ENCODE measurements at places on chromosomes 4 and X.

DNA sequence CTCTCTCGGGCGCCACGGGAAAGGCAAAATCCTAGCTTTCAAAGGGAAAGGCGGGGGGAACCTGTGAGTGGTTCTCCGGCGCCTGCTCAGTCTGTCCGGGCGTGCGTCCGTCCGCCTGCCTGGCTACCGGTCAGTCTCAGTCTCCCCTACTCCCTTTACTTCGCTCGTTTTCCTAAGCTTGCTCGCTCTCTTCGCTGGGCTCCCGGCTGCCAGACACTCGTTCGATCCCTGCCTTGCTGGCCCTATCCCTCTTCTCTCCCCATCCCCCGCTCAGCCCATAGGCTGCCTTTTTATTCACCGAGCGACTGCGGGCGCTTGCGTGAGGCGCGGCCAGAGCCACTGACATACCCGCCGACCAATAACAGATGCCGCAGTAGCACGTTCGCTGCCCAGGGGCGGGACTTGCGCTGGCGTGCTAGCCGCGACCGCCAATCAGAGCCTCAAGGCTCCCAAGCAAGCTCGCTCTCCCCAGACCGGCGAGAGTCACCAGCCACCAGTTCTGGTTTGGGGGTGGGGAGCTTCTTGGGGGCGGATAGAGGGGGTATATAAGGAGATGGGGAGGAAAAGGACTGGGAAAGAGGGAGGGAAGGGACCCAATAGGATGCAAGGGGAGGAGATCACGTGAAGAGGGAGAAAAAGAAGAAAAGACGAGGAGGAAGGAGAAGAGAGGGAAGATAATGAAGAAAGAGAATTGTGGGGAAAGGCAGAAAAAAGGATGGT, 30.0 kb downstream of the ARHGEF9 start:
- peak; percentile 67 for DNase-seq

GRCh38 chrX:13380211-13380610, 60.4 kb upstream of the ATXN3L start:
- DNase-seq: no peak

DNA sequence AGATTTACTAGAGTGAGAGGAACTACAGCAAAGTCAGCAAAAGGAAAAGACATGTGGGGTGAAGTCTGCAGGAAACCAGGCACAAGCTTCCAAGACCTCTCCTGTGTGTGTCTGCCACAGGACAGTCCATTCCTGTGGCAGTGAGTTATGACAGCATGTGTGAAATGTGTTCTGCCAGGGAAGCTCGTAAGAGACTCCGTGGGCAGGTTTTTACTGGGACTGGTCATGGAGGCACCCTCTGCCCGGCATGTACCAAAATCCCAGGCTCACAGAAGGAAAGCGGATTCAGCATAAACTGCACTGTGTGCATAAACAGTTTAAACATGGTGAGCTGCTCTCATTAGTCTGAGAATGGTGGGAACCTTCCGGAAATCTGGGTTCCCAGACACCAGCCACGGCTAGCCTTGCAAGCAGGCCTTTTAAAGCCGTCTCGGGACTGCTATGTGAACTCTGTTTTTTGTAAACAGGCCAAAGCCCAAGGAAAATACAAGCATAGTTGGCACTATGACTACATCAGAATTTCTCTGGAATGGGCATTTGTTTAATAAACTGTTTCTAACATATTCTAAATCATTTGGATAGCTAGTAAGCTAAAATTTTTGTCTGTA, 288.5 kb downstream of the TENM3 start:
- DNase-seq: no peak

GRCh38 chr4:78902298-78902697, 36.9 kb downstream of the PAQR3 start:
- no peak for DNase-seq

DNA sequence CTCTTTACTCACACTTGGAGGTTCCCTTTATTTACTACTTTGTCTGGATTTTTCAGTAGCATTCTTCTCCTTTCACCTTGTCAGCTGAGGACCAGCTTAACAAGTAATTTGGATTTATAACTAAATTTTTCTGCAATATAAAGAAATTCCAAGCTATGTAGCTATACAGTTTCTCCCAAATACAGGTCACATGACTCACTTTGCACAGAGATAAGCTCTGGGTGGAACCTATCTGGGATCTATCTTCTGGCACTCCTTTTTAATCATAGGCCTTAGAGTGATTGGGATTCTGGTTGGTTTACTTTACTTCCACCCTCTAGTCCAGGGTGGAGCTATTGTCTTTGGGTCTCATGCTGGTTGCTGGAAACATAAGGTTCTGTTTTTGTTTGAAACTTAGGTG, 34.9 kb upstream of the STK26 start:
- no peak for DNase-seq

DNA sequence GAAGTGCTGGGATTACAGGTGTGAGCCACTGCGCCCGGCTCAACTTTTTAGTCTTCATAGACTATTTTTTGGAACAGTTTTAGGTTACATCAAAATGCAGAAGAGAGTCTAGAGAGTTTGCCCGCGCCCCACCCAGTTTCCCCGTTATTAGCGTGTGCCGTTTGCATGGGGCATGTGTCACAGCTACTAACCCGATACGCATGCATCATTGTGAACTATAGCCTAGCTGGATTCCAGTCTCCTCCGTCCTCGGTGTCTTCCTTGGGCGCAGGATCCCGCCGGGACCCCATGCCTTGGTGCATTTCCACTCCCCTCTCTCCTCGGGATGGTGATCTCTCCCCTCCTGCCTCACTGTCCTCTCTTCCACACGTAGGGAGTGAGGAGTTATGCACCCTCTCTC, 85.5 kb upstream of the ADRA2C start:
- DNase-seq: no peak

- DNase-seq: no peak
Observed at GRCh38 chrX:28099166-28099565, 117.9 kb upstream of the DCAF8L1 start.

DNA sequence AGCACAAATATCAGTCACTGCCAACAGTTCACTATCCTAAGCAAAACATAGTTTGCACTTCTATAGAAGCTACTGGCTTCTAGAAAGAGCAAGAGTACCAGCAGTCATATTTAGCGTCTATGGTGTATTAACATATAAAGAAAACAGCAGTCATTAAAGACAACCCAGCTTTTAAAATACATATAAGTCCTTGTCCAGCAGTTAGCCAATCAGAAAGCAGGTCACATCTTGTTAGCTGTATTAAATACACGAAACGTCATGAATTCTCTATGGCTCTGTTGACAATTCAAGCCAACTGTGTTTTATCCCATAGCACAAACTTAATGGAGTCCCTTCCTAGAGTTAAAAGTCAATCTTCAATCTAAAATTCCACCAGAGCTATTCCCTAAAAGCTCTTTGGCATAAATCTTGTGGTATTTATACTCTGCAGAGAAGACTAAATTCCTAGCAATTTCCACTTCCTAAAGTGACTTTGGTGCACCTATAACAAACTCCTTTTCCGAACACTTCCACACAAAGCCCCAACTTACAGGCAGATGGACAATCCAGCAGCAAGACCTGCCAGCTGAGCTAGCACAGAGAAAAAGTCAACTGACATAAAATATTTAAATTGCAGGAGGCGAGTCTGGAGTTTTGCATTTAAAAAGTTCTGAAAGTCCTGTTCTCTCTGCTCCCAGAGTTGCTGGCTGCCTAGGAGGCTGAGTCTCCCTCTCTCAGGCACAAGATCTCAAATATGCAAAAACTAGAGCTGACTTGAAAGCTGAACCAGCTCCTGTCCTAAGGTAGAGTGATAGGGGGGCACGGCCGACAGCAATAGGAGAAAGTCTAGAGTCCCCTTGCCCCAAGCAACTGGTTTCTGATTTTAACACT, 1.3 kb downstream of the LDB2 start:
- DNase-seq: no peak
